NB4 (cell line): ENCODE measurements at places on chromosomes 4 and X.
A peak's percentile ranks its signal among the peaks of the same experiment; 100 is the strongest.

DNA sequence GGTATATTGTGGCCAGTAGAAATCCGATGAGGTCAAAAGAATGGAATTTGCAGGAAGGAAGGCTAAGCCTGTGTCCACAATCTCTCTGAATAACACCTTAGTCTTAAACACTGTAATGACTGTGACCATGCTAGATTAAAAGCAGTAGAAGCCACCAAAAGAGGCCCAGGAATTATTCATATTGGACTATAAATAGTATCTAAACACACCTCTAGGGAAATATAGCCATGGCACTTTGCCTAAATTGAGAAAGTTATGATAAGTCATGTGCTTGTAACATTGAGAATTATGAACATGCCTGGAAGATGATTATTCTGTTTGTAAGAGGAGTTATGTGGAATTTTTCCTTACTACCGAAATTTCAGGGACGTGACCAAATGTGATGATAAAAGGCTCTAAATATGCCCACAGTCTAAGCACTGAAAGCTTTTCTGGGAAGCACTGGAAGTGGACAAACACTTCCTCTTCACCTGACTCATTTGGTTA, 298.5 kb downstream of the KCTD8 start:
- DNase-seq = no peak

- no peak for DNase-seq
Observed at GRCh38 chr4:38365748-38366310, 298.2 kb upstream of the KLF3 start.

GRCh38 chrX:30787012-30787411, 102.0 kb downstream of the TAB3 start:
- DNase-seq = no peak

DNA sequence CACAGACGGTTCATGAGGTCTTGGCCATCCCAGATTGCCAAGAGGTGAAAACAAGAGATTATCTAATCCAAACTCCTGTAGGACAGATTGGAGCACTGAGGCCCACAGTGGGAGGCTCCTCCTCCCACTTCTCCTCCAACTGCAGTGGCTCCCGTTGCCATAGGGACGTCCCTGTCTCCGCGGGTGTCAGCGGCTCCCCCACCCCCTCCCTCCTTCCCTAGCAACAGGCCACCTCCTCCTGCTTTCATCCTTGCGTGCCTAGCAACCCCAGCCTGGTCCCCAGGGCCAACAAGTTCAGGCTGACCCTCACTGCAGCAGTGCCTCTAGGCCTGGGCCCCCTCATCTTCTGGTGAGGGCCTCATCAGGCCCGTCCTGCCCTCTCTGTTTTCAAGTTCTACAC, 6.8 kb upstream of the IQSEC2 start:
- peak; percentile 52 for DNase-seq

GRCh38 chrX:42107495-42108488, 184.4 kb upstream of the CASK start:
- DNase-seq = no peak

GRCh38 chr4:113976741-113977525, 2.5 kb downstream of the ARSJ start:
- DNase-seq = no peak

DNA sequence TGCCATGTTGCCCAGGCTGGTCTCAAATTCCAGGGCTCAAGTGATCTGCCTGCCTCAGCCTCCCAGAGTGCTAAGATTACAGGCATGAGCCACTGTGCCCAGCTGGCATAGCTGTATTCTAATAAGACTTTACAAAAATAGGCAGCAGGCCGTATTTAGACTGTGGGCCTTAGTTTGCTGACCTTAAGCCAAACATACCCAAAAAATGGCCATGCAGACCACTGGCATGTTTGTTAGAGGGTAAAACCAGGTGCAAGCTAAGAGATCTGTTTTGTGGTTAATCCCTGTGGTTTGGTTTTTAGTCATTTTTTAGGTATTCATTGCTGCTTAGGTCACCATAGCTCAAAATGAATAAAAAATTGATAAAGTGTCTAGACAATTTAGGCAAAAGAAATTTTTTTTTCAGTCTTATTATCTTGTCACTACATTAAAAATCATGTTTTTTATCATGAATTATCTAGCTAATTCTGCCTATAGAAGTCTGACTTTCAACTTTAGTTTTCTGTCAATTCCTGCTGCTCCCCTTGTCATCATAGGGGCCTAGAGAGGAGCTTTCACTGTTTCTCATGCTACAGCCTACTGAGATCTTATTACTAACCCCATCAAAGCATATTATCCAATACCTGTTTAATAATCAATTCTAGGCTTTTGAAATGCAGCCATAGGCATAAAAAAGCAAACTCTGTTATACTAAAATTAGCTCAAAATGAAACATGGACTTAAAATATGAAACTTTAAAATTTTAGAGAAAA, 7.5 kb upstream of the SPINK2 start:
- DNase-seq = no peak

GRCh38 chr4:41213625-41214135, 662 bp downstream of the APBB2 start:
- no peak for DNase-seq

DNA sequence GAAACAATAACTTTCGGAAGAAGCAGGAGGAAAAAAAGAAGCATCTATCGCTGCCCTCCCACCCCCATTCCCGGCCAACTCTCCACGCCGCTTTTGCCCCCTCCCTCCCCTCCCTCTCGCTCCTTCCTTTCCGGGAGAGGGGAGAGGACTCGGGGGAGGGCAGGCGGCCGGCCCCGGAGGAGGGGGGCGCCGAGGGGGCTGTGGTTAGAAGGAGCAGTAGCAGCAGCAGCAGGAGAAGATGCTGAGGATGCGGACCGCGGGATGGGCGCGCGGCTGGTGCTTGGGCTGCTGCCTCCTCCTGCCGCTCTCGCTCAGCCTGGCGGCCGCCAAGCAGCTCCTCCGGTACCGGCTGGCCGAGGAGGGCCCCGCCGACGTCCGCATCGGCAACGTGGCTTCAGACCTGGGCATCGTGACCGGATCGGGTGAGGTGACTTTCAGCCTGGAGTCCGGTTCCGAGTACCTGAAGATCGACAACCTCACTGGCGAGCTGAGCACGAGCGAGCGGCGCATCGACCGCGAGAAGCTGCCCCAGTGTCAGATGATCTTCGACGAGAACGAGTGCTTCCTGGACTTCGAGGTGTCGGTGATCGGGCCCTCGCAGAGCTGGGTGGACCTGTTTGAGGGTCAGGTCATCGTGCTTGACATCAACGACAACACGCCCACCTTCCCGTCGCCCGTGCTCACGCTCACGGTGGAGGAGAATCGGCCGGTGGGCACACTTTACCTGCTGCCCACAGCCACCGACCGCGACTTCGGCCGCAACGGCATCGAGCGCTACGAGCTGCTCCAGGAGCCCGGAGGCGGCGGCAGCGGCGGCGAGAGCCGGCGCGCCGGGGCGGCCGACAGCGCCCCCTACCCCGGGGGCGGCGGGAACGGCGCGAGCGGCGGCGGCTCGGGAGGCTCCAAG, 1.3 kb downstream of the PCDH7 start:
- DNase-seq = no peak

DNA sequence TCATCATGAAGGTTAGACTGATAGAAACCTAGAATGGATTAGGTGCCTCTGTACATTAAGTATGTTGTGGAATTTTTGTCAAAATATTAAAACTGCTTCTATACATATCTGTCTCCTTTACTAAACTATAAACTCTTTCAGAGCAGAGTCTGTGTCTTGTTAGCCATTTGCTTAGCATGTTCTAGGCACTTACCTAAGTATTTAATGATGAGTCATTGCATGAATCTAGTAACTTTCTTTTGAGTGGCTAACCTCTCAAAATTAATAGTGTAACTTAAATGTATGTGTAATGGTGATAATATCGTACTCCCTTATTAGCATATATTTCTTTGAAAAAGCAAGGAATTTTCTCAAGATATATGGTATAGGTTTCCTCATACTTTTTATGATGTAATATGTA, 57.8 kb downstream of the RAP1GDS1 start:
- no peak for DNase-seq

DNA sequence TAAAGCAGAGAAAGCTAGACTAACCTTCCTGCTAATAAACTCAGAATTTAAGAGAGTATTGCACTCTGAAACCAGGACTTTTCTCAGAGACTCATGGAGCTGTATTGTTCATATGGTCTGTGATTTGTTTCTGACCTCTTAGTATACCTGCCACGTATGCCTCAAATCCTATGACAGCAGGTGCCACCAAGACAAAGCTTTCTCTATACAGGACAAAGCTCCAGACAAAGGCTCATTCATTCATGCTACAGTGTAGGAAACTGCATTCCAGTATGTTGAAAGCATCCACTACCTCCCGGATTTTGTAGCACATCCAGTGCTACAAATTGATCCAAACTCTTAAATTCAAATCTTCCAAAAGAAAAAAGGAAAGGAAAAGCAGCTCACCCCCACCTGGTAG, 178.3 kb downstream of the CHIC2 start:
- no peak for DNase-seq

DNA sequence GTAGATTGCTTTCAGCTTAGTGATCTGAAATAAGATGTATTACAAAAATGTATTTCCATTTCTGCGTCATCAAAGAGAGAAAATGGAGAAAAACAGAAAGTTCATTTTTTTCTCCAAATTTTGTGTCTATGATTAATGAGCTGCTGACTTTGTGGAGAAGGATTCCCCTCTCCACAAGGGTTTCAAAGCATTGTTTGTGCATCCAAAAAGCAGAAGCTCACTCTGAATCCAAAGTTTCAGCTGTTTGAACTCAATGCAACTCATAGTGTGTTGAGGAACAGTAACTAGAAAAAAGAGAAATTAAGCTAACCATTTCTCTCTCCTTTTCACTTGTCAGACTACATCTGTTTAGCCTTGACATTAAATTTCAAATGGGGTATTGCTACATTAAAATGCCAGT, 62.9 kb upstream of the SLC7A11 start:
- no peak for DNase-seq

- DNase-seq = no peak
Observed at GRCh38 chrX:109943092-109943739, 59.7 kb upstream of the TMEM164 start.

DNA sequence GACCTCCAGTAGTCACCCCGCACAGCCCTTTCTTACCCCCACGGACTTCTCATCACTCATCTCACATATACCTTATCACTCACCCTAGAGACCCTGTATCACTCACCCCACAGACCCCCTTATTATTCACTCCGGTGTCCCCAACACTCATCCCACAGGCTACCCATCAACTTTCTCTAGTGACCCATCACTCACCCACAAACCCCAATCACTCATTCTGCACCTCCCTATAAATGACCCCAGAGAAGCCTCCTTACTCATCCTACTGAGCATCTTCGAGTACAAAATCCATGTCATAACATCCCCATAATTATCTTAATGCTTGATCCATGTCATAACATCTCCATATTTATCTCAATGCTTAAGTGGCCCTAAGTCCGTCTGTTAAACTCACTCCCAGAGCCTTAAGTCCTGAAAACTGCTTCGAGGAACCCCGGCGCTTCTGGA, 934 bp downstream of the ZNF41 start:
- no peak for DNase-seq

DNA sequence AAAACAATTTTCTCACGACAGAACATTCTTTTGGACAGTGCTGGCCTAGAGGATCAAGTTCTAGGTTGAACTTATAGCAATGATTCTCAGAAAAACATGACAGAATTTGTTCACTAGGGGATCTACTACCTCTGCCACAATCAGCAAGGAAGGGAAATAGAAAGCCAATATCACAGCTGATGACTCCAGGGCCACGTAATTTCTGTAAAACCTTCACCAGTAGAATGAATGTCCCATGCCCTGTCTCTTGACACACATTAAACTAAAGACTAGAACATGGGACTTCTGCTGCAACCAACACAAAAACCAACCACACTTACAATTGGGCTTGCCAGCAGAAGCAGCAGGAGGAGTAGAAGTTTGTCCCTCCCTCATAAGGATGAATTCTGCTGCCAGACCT, 86.0 kb upstream of the NPFFR2 start:
- DNase-seq = no peak

GRCh38 chrX:132505116-132505515, 16.3 kb upstream of the MBNL3 start:
- DNase-seq = no peak

DNA sequence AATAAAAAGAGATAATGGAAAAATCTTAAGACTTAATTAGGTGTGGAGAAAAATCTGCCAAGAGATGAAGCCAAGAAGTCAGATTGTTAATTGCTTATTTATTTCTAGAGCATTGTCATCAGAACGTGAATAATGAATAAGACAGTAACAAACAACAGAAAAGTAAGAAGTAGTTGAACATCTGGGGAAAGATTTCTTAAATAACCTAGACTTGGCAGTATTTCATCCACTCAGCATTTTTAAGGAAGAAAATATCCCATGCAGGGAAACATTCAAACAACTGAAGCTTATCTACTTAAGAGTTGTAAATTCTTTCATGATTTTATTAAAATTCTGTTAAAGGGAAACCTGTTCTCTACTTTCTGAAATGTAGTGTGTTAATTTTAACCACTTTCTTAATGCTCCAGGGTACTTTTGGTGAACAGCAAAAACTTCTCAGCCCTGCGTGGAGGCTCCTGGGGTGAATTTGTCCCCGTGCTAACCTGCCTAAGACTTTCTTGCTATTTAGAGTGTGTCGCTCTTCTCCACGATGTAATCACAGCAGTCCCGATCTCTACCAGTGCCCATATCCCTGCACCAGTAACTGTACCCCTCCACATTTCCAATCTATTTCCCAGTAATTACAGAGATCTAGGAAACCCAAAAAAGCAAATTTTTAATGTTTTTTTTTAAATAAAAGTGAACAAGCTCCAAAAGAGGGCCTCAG, 124.6 kb downstream of the CORIN start:
- DNase-seq = no peak

- no peak for DNase-seq
Observed at GRCh38 chr4:5209862-5210261, 158.6 kb downstream of the STK32B start.

- DNase-seq = no peak
Observed at GRCh38 chr4:74618659-74619058, 173.7 kb downstream of the AREG start.

DNA sequence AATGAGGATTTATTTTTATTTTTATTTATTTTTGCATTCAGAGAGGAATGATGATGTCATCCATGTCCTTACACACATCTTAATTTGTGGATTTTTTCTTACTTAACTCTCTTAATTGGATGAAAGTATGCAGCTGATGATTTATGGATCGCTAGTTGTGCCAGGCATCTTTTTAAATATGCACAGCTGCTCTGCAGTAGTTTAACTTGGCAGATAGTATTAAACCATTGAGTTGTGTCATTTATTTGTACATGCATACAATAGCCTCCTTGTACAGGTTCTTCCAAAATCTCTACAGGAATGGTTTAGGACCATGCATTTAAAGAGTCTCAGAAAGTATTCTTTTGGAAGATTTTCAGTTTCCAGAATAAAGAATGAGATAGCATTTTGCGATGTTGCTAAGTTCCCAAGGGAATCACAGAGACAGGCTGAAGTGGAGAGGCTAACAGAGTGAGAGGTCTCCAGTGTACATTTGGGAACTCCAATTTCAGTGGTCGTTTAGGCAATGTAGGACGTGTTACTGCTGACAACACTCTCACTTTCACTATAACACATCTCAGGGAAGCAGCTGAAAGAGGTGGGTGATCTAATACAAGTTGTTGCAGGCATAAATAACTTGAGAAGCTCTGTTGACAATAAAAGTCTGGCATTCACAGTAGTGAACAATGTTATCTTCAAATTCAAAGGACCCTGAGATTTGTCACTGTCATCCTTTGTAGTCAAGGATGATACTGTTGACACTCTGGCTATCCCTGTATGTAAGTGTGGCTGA, 49.9 kb upstream of the SCRG1 start:
- no peak for DNase-seq

GRCh38 chrX:40240844-40241243, 143.1 kb upstream of the BCOR start:
- DNase-seq = peak; percentile 25

GRCh38 chrX:87515836-87516235, 1.8 kb upstream of the KLHL4 start:
- DNase-seq = no peak

- DNase-seq = peak; percentile 0
Observed at GRCh38 chr4:129978315-129978714, 882.4 kb downstream of the C4orf33 start.
